NCI-H1092 (cell line): ENCODE measurements at places on chromosomes 6 and 20.

GRCh38 chr6:128098000-128098581, 197.2 kb upstream of the THEMIS start:
- DNase-seq, result no peak

DNA sequence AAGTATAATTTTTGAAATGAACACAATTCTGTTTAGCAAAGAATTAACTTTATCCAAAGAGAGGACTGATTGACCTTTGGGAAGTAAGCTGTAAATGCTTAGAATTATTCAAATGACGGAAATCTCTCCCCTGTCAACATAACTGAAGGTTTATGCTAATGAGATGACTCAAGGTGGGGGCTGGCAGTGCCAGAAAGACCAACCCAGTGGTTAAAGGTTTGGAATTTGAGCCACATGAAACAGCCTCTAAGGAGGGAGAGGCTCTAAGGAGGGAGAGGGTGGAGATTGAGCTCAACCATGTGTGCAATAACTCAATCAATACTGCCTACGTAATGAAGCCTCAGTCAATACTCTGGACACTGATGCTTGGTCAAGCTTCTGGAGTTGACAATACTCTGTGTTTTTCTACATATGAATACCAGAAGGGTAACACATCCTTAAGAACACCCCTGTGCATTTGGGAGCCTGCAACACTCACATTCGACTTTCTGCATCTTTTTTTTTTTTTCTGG, 123.4 kb upstream of the TENT5A start:
- no peak for DNase-seq

DNA sequence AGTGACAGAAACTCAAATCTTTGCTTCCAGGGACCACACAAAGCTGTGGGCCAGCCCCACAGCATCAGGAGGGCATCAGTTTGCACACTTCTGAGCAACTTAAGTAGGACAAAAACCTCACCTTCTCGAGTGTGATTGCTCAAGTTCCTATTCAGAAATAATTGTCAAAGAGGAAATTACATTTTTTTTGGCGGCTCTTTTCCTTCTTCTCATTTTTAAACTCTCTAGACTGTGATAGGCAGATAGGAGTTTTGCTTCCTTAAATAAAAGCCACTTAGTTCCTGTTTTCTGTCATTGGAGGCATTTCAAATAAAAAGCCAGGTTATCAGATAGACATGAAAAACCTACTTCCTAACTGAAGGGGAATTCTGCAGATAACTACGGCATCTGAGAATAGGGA, 11.2 kb upstream of the TAGAP start:
- DNase-seq, result no peak

DNA sequence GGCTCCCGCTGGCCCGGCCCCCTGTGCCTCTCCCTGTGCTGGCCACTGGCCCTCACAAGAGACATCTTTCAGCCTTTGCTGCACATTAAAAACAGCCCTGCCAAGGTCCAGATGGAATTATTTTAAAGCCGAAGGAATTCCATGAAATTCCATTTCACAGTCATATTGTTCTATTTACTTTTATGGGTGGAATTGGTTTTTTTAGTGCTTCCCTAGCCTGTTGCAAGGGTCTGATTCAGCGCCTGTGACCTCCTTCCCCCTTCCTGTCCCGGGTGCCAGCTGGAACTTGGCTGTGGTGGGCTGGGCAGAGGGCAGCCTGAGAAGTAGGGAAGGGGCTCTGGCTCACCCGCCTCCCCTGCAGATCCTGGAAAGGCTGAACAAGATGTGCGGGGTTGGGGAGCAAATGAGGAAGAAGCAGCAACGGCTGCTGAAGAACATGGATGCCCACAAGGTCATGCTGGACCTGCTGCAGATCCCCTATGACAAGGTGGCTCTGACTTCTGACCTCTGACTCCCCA, 34.3 kb downstream of the UQCC2 start:
- DNase-seq, result no peak

DNA sequence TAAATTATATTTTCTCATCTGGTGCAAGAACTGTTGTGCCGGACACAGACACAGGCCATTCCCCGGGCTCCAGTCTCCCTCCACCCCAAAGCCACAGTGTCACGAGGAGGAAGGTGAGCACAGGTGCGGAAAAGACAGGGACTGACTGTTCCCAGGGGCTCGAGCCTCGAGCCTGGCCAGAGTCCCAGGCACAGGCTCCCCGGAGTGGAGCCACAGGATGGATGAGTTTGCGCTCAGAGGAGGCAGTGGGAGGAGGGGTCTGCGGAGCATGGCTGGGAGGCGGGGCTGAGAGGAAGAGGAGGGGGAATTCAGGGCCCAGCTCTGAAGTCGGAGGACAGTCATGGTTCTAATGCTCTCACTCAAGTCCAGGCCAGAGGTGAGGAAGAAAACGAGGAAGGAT, 284.8 kb downstream of the SMOC2 start:
- peak; percentile 80 for DNase-seq

GRCh38 chr6:151290877-151291721, 51.3 kb downstream of the AKAP12 start:
- DNase-seq, result no peak

DNA sequence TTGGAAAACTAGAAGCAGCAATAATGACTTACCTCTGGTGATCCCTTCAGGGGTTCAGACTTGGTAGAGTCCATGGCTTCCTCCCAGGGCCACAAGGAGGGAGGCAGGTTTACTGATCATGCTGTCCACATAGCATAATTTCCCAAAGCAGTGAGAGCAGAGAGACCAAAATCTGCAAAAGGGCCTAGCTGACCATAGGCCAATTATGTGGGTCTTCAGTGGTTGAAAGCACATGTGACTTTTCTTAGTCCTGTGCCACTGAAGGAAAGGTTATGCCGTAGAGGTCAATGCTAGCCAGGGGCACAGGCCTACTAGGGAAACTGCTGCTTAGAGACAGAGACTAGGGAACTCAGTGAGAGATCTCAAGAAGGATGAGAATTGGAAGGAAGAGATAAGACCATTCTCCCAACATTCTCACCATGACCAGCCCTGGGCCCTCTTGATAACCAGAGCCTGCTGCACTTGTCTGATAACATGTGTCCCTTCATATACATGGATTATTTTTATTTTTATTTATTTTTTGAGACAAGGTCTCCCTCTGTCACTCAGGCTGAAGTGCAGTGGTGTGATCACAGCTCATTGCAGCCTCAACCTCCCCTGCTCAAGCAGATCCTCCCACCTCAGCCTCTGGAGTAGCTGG, 2.0 kb upstream of the GTPBP2 start:
- DNase-seq, result no peak

DNA sequence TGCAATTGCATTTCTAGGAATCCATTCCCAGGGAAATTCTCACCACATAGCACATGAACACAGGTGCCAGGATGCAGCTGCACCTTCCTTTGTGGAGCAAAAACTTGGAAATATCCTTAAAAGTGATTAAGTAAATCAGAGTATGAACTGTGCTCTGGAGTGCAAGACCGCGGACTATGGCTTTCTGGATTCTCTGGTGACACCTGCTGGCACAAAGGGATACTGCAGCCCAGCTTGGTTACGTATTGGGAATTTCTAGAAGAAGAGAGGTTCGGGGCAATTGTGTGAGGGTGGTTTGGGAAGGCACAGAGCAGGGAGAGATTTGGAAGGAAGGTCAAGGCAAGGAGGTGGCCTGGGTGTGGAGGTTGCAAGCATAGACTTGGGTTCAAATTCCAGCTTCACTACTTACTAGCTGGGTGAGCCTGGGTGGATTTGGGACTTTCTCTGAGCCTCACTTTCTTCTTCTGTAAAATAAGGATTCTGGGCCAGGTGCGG, 15.9 kb upstream of the PEDS1 start:
- DNase-seq, result peak; percentile 29

- DNase-seq, result no peak
These were observed 16.4 kb downstream of the SYNJ2 start for GRCh38 chr6:157997893-157998608.

GRCh38 chr6:168145747-168146596, 67.0 kb upstream of the FRMD1 start:
- DNase-seq, result peak; percentile 26

GRCh38 chr20:48834278-48834677, 6.5 kb upstream of the PREX1 start:
- no peak for DNase-seq

- no peak for DNase-seq
These were observed 31.6 kb upstream of the SLC32A1 start for GRCh38 chr20:38692436-38693411.

GRCh38 chr6:79134699-79135474, 56.8 kb upstream of the PHIP start:
- no peak for DNase-seq

DNA sequence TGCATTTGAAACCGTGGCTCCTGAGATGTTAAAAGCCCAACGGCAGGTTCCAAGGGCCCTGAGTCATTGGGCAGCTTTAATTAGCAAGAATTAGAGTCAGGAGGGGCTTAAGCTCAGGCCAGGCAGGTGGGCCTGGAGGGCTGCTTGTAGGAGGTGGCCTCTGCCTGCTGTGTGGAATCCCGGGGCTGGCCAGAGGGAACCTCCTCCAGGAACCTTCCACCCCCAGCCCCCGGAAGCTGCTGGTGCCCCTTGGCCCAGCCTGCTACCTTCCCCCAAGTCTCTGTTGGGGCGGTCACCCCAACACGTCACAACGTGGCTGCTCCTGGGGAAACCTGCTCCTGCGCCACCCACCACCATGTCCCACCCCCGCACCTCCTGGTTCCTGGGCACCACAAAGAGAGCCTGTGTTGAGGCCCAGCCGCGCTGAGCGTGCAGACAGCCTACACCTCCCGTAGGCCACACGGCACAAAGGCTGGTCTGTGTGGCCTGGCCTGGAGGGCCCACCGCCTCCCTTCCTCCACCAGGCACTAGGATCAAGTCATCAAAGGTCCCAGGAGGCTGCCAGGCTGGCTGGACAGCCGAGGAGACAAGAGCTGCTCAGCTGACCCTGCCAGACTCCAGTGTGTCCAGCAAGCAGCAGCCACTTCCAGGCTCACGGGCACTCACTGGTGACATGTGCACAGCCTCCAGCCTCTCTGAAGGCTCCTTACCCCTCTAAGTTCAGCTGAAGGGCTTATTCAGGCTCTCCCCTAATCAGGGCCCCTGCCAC, 86.3 kb downstream of the SNX5 start:
- DNase-seq, result no peak

DNA sequence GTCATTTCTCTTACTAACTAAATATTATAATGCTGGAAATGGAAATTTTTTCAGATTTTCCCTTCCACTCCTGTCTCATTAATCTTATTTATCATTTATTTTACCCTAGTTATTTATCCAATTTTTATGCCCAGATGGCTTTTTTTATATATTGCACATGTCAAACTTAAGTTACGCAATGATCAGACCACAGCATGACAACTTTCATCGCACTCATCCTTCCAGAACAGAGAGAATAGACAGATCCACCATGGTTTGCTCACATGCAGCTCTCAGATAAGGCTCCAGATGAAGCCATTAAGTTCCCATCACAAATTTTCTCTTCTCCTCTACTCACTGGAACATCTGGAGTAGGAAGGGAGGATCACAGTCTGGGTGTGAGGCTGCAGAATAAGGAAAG, 48.7 kb downstream of the MAP7 start:
- no peak for DNase-seq

- no peak for DNase-seq
These were observed 26.7 kb downstream of the GPX6 start for GRCh38 chr6:28488916-28489365.

DNA sequence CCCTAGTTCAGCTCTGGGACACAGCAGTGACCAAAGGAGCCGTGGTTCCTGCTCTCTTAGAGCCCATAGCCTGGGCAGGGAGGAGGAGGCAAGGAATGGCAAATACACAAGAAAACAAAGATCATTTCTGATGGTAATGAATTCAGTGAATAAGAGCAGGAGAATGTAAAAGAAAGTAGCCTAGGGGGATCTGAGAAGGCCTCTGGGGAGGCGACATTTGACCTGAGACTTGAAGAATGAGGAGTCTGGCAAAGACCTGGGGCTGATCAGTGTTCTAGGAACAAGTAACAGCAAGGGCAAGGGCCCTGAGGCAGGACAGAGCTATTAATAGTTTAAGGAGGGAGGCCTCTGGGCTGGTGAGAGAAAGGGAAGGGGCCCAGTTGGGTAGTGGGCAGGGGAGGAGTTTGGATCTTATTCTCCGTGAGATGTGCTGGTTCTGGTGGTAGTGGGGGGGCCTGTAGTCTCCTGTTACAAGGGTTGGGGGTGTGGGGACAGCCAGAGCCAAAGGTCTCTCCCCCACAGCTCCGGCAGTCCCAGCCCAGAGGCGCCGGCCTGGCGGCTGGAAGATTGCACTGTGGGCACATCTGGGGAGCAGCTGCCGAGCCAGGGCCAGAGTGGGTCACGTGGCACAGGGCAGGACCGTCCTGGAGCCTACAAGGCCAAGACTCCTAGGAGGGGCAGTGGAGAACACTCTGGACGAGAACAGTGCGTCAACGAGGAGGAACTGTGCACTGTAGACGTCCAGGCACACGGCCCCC, 9.3 kb upstream of the ID1 start:
- DNase-seq, result no peak

GRCh38 chr6:44727651-44728630, 340.4 kb downstream of the CDC5L start:
- DNase-seq, result no peak

DNA sequence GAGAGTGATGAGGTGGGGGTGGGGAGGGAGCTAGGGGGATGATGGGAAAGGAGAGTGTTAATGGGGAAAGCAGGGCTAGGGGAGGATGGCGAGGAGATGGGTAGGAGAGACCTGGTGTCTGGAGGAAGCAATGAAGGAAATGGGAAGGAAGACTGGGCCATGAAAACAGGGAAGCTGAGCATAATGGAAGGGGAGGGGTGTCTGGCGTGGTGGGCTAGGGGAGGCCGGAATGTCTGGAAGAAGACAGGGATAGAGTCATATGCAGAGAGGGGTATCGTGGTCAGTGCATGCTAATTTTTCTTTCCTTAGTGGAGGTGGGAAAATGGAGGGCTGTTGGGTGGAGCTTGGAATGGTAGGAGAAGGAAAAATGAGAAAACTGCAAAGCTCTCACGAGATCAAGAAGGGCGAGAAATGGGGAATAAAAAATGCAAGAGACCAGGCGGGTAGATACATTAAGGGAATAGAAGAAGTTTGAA, 423 bp downstream of the KLHDC3 start:
- no peak for DNase-seq

GRCh38 chr20:24017458-24017755, 28.8 kb upstream of the GGTLC1 start:
- DNase-seq, result no peak

GRCh38 chr6:21426841-21427490, 166.6 kb upstream of the SOX4 start:
- no peak for DNase-seq

- DNase-seq, result no peak
These were observed 48.2 kb downstream of the STX7 start for GRCh38 chr6:132464538-132465256.

- no peak for DNase-seq
These were observed 91.8 kb downstream of the TMEM200A start for GRCh38 chr6:130457605-130458004.

GRCh38 chr20:41064377-41064776, 35.8 kb downstream of the TOP1 start:
- no peak for DNase-seq
